ENCODE measurements at places on chromosomes 1 and 21. TPM values are rescaled to one million over a fixed set of nuclear protein-coding genes. Genes with fewer than 3 reads are reported as not detected.

GRCh38 chr1:226107471-226108460, 45.2 kb downstream of the H3-3A start:
- no peak for DNase-seq

DNA sequence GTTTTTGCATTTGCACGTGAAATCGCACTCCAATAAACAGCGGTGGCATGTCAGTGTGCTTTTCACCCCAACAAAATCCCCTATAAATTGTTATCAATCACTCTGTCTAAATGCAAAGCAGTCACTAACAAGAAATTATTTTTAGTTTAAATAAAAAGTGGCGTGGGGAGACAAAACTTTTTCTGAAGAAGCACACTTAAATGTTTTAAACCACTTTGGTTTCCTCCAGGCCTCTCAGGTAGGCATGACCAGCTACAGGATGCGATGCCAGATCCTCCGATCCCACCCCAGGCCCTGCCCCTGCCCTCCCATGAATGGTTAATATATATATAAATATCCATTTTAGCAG, 3.6 kb downstream of the FMO1 start:
- DNase-seq: no peak

DNA sequence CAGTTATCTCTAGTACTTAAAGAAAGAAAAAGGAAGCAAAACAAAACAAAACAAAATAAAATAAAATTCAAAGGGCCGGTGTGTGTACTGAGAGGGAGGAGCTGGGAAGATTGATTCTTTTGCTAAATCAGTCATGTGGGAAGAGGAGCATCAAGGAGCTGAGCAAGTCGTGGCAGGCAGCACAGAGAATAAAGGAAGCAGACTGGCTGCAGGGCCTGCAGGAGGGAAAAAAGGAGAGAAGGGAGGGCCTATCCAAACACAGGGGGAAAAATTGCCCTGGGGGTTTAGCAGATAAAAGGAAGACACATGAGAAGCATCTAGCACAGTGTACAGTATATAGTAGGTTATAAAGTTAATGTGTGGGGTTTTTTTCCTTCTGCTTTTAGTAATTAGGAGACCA, 27.6 kb downstream of the AGO4 start:
- DNase-seq: no peak

DNA sequence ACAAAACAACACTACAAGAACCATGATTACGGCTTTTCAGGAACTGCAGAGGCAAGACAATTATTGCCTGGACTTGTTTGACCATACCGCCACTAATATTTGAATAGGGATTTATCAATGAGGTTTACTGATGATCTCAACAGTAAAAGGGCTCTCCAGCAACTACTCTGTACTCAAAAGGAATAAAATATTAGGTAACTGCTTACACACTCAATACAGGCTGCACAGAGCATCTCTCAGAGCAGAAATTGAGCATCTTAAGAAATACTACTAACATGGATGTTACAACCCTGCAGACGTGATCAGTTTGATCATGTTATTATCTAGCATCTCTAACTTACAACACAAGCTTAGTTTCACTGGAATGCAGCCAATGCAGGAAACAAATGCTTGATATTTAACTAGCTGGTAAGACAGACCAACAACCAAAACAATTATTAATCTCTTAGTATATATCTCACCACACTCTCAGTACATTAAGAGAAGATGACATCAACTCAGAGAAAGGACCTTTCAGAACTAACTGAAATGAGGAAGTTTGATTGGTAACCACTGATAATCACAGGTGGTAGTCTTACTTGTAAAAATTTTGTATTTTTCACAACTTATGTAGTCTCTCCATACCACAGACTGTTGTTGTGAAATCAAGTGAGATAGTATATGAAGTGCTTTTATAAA, 52.2 kb downstream of the PUM1 start:
- peak; percentile 42 for DNase-seq

- DNase-seq: no peak
Observed at GRCh38 chr1:23514111-23514679, 16.8 kb downstream of the E2F2 start.

- no peak for DNase-seq
Observed at GRCh38 chr1:200731654-200732332, 6.9 kb upstream of the CAMSAP2 start.

Gene LDLRAD1
- total RNA-seq: not detected

GRCh38 chr1:215358356-215358755, 208.7 kb upstream of the KCTD3 start:
- DNase-seq: no peak

GRCh38 chr21:45640001-45640887, 3.3 kb upstream of the PCBP3 start:
- no peak for DNase-seq

- DNase-seq: peak; percentile 88
Observed at GRCh38 chr21:33682992-33683627, 40.8 kb downstream of the ITSN1 start.

GRCh38 chr1:156492013-156492590, 8.5 kb downstream of the MEF2D start:
- DNase-seq: no peak

DNA sequence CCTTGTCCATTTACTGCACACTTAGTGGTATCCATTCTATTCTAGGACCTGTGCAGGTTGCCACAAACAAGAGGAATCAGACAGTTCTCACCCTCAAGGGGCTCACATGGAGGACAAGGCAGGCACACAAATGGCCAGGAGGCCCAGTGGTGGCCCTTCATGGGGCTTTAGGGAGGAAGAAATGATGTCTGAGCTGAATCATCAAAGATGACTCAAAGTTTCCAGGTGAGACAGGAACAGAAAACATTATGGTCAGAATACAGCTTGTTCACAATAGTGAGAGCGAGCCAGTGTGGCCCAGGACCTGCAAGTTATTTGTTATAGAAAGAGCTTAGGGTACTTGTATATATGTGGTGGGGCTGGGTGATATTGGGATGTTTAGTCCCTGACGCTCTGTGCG, 26.4 kb downstream of the SHISAL2A start:
- DNase-seq: no peak

DNA sequence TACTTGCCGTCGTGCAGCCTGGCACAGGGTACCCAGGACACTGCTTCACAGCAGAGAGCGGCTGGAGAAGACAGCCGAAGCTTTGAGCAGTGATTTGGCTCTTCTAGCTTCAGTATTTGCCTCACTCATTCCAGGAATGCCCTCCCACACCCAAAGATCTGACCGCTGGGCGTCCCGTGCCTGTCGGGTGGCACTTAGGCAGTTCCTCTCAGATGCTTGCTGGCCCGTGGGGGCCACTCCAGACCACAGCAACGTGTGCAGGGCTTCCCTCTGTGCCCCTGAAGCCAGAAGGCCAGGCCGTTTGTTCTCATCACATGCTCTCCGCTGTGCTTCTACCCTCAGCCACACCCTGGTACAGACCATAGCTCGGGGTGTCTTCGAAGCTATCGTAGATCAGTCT, 17.0 kb downstream of the RRP1B start:
- DNase-seq: no peak

- no peak for DNase-seq
Observed at GRCh38 chr1:81208441-81208840, 592.3 kb upstream of the ADGRL2 start.

Gene TNFSF18
- 0.28 TPM for total RNA-seq

DNA sequence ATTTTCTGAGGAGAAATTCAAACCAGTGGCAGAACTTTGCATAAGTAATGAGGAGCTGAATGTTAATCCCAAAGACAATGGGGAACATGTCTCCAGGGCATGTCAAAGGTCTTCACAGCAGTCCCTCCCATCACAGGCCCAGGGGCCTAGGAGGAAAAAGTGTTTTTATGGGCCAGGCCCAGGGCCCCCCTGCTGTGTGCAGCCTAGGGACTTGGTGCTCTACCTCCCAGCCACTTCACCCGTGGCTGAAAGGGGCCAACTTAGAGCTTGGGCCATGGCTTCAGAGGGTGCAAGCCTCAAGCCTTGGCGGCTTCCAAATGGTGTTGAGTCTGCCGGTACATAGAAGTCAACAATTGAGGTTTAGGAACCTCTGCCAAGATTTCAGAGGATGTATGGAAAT, 854.0 kb downstream of the LRRIQ3 start:
- DNase-seq: no peak

Gene WNT9A
- 0.18 TPM for total RNA-seq

Measured in IMR-90 (cell line).